Activated CD8-positive, alpha-beta memory T cell treated with anti-CD3 and anti-CD28 coated beads, Interleukin-2, amount 50 U/mL, for 4 hours (primary cell): ENCODE measurements at places on chromosomes 13 and 19.

DNA sequence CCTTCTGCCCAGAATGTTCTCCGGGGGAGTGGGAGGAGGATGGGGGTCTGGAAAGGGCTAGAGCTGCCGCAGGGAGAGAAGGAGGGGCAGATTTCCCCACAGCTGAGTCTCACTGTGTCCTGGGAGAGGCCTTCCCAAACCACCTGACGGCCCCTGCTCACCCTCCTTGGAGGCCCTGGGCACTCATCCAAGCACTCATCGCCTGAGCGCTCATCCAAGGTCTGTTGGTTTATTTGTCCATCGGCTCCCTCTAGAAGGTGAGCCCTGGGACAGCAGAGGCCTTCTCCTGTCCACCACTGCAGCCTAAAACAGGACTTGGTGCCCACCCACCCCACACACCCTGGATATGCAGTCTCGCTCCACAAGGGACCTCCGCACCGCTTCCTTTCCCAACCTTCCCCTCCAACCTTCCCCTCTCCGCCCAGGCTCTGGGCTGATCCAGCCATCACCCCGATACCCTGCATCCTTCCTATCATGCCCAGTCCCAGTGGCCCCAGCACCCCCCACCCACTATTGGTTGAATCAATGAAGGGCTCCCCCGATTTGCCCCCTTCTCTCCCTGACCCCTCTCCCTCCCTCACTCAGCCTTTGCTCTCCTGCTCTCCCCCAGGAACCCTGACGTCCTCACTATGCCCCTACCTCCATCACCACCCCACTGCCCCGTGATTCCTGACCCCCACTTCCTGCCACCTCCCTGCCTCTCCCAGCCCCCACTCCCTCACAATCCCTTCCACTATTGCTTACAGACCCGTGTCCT lies 1.7 kb downstream of the UBXN6 start:
- no peak for DNase-seq

DNA sequence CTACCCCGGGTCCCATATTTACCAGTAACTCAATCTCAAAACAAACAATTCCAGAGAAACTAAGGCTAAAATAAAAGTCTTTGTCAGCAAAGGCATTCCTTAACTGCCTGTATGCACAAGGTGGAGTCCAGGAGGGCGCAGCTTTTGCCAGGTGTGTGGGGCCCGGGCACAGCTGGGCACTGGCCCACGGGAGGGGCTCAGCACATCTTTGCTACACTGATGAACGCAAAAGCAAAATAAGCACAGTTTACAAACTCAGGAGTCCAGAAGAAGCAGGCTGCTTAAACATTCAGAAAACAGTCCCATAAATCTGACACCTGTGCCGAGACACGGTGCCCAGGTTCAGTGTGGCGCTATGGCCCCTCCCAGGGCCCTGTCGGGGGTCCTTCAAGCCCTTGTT lies 70.8 kb downstream of the SLC7A1 start:
- DNase-seq: no peak

- no peak for DNase-seq
Measured at GRCh38 chr19:288911-289310, 2.3 kb downstream of the PLPP2 start.

GRCh38 chr19:29083863-29084262 lies 129.1 kb downstream of the UQCRFS1 start:
- no peak for DNase-seq

- DNase-seq: no peak
Measured at GRCh38 chr13:95568131-95568530, 15.6 kb downstream of the CLDN10 start.

DNA sequence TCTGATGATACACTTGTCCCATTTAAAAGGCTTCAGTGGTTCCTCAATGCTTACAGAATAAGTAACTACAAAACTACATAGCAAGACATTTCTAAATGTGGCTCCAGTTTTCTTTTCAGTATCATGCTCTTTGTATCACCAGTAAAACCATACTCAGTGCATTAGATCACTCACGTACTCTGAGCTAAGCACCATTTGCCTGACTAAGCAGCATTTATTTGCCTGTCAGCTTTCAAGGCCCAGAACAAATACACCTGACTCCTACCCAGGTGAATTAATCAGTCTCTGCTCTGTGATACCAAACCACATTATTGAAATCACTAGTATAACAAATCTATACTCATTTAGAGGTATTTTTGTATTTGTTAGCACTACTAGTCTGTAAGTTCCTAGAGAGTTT lies 47.4 kb upstream of the PCDH20 start:
- DNase-seq: no peak

DNA sequence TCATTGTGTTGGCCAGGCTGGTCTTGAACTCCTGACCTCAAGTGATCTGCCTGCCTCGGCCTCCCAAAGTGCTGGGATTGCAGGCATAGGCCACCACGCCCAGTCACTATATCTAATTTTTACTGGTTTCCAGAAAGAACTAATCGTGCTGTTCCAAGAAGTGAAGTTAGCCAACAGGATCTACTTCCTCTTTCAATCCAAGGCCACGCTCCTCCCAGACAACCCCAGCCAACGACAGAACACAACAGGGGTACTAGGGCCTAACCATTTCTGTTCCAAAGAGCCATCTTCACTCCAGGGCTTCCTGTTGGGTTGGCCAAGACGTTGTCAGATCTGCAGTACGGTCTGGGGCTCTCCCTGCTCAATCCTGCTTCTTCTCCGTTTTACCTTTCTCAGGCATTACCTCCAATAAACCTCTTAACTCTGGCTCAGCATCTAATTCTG lies 7.0 kb upstream of the LSM14A start:
- DNase-seq: no peak

GRCh38 chr19:13053761-13054625 lies 48.7 kb downstream of the LYL1 start:
- no peak for DNase-seq

- no peak for DNase-seq
Measured at GRCh38 chr13:30872685-30873461, 33.2 kb upstream of the MEDAG start.

GRCh38 chr13:47120282-47120681 lies 223.4 kb upstream of the HTR2A start:
- DNase-seq: no peak

GRCh38 chr13:113806526-113806925 lies 47.5 kb downstream of the TMEM255B start:
- DNase-seq: no peak

GRCh38 chr19:21751384-21751783 lies 16.0 kb downstream of the ZNF100 start:
- DNase-seq: no peak

- peak; percentile 57 for DNase-seq
Measured at GRCh38 chr13:24618011-24618955, 61.9 kb upstream of the ATP12A start.

DNA sequence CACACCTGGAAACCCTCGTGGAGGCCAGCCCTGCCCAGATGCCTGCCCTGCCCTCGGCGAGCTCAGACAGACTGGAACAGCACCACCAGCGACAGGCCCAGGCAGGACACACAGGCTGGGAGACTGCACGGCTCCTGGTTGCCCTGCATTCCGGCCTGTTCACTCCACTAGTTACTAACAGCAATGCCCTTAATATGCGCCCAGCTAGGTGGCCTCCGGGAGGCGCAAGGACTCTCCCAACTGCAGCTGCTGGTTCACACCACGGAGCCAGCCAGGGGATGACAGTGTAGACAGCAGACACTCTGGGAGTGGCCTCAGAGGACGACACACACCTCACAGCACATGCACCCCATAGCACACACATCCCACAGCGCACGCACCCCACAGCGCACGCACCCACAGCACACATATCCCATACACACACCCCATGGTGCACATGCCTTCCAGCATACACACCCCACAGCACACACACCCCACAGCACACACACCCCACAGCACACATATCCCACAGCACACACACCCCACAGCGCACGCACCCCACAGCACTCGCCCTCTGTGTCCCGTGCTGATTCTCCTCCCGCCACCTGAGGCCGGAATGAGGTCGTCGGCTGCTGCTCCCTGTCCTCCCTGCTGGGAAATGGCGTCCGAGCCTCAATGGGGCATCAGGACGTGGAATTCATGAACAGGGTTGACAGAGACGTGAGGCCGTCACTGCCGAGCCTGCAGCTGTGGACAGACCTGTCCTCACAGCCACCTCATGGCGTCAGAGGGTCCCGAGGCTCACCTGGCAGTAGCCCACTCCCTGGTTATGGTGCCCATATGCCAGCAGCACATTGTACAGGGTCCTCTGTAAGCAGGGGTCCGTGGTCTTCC lies 13.6 kb downstream of the GRTP1 start:
- no peak for DNase-seq

GRCh38 chr19:1237027-1237659 lies 662 bp downstream of the CBARP start:
- DNase-seq: no peak

- DNase-seq: no peak
Measured at GRCh38 chr13:22063416-22064124, 392.7 kb downstream of the FGF9 start.

DNA sequence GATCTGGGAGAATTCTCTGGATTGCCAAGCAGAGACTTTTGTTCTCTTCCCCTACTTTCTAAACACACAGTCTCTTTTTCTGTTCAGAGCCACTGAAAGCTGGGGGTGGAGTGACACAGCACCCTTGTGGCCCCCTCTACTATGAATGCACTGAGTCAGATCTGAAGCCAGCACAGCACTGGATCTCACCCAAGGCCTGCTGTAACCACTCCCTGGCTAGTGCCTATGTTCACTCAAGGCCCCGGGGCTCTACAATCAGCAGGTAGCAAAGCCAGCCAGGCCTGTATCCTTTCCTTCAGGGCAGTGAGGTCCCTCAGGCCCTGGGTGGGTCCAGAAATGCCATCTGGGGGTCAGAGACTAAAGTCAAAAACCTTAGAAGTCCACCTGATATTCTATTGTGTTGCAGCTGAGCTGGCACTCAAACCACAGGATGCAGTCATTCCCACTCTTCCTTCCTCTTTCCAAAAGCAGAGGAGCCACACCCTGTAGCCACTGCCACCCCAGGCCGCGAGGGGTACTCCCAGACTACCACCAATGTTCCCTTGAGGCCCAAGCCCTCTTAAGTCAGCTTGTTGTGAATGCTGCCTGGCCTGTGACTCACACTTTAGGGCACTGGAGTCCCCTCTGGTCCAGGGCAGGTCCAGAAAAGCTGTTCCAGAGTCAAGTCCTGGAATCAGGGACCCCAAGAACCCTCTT lies 110.1 kb upstream of the RXFP2 start:
- no peak for DNase-seq

GRCh38 chr19:44776402-44777096 lies 1.1 kb upstream of the CBLC start:
- DNase-seq: no peak

DNA sequence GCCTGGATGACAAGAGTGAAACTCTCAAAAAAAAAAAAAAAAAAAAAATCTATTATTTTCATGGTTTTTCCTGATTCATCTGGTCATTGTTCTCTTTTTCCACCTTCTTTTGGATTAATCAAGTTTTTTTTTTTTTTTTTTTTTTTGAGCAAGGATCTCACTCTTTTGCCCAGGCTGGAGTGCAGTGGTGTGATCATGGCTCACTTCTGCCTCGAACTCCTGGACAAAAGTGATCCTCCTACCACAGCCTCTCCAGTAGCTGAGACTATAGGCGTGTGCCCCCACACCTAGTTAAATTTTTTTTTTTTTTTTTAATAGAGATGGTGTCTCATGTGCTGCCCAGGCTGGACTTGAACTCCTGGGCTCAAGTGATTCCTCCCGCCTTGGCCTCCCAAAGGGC lies 27.7 kb downstream of the BLOC1S3 start:
- no peak for DNase-seq

DNA sequence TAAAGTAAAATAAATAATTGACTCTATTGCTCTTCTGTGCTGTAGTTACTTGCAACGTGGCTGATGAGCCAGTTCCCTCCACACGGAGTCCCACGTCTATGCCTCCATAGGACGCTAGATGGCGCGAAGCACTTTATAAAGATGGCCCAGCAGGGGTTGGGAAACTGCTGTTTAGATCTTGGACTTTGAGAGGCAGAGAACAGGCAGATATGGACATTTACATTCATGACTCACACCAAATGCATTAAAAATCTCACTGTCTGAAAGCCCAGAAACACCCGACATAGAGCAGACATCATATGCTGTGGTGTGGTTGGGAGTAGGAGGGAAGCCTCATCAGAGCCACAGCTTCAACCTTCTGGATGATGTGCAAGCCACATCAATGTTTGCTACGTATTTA lies 643.1 kb upstream of the ARGLU1 start:
- peak; percentile 22 for DNase-seq

- peak; percentile 56 for DNase-seq
Measured at GRCh38 chr19:34120846-34121639, 51.3 kb upstream of the LSM14A start.

- DNase-seq: no peak
Measured at GRCh38 chr13:94309997-94310855, 169.3 kb downstream of the DCT start.

DNA sequence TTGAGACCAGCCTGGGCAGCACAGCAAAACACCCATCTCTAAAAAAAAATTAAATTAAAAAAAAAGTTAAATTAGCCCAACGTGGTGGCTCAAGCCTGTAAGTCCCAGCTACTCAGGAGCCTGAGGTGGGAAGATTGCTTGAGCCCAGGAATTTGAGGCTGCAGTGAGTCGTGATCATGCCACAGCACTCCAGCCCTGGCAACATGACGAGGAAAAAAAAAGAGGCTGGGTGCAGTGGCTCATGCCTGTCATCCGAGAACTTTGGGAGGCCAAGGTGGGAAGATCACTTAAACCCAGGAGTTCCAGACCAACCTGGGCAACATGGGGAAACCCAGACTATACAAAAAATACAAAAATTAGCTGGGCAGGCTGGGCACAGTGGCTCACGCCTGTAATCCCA lies 2.2 kb upstream of the TMEM161A start:
- no peak for DNase-seq

DNA sequence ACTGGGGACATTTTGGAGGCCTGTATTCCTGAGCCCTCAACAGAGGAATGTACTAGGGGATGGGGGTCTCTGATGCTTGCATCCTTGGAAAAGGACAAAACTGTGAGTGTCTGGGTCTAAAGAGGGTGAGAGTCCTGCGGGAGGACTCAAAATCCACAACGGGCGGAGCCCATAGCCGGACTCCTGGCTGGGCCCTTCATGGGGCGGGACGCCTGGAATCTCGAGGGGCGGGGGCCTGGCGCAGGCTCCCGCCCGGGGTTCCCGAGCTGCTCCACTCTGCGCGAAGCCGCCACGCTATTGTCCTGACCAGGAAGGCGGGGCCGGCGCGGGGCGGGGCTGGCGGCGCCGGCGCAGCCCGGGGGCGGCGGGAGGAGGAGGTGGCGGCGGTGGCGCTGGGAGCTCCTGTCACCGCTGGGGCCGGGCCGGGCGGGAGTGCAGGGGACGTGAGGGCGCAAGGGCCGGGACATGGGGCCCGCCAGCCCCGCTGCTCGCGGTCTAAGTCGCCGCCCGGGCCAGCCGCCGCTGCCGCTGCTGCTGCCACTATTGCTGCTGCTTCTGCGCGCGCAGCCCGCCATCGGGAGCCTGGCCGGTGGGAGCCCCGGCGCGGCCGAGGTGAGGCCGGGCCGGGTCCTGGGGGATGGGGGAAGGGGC lies at the start of gene APLP1:
TSS of gene APLP1 (plus strand) at position 403 of the 651 bp plus-strand sequence. CDS start at position 466, 63 bp downstream.
- DNase-seq: peak; percentile 74
